Esophagus muscularis mucosa (tissue), 4 donors: ENCODE measurements at places on chromosomes 4 and X. TPM values are rescaled to one million over a fixed set of nuclear protein-coding genes. Genes with fewer than 3 reads are reported as not detected.

- H3K36me3 ChIP-seq: no peaks in the 10 kb centered on the region
- peak; percentile 45 for DNase-seq
- H3K4me3 ChIP-seq: no peak overlapping the region
- no peaks in the 10 kb centered on the region for H3K4me1 ChIP-seq
- H3K27me3 ChIP-seq: no peaks in the 10 kb centered on the region
Observed at GRCh38 chr4:110020139-110020538, 107.5 kb downstream of the EGF start.

- no peak overlapping the region for H3K27ac ChIP-seq
- no peak overlapping the region for H3K4me3 ChIP-seq
- H3K4me1 ChIP-seq: no peaks in the 10 kb centered on the region
- no peak for DNase-seq
Observed at GRCh38 chr4:95910749-95911148, 70.9 kb downstream of the PDHA2 start.

- DNase-seq: no peak
- H3K27me3 ChIP-seq: no peaks in the 10 kb centered on the region
- no peak overlapping the region for H3K27ac ChIP-seq
- no peaks in the 10 kb centered on the region for H3K36me3 ChIP-seq
- H3K4me1 ChIP-seq: peaks cover 8% of the 10 kb centered on the region
Observed at GRCh38 chr4:128332081-128332480, 44.5 kb upstream of the PGRMC2 start.

GRCh38 chr4:149790172-149790907 lies 25.3 kb downstream of the IQCM start:
- H3K27ac ChIP-seq: no peak overlapping the region
- H3K4me1 ChIP-seq: no peaks in the 10 kb centered on the region
- no peaks in the 10 kb centered on the region for H3K36me3 ChIP-seq
- H3K27me3 ChIP-seq: no peaks in the 10 kb centered on the region
- no peak overlapping the region for H3K4me3 ChIP-seq

DNA sequence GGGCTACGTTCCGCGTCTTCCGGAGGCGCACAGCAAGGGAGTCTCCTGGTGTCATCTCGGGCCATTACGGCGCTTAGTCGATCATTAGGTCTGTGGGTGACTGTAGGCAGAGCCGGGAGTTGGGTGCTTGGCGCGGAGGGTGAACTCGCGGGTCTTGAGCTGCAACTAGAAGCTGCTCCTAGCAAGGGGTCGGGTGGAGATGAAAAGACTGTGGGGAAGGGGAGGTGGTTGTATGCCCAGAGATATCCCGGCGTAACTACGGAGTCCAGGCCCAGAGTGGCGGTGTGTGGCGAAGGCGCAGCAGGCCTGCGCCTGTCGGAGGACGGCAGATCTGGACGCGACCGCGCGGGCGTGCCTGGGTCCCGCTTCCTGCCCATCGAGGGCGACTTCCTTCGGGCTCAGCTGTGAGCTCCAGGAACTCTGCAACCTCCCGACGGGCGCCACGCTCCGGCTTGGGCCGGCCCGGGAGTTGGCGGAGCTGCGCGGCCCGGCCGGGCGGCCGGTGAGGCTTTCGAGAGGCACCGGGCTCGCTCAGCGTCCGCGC lies 2.7 kb upstream of the NKX3-2 start:
- peak overlapping the region; percentile 62 for H3K4me3 ChIP-seq
- H3K27me3 ChIP-seq: peaks cover 94% of the 10 kb centered on the region
- no peak for DNase-seq
- peak overlapping the region; percentile 47 for H3K27ac ChIP-seq
- no peaks in the 10 kb centered on the region for H3K36me3 ChIP-seq

- no peaks in the 10 kb centered on the region for H3K27me3 ChIP-seq
- H3K36me3 ChIP-seq: no peaks in the 10 kb centered on the region
- no peaks in the 10 kb centered on the region for H3K4me1 ChIP-seq
- DNase-seq: no peak
- no peak overlapping the region for H3K27ac ChIP-seq
- no peak overlapping the region for H3K4me3 ChIP-seq
Observed at GRCh38 chr4:44368413-44369167, 80.0 kb downstream of the KCTD8 start.

- no peak for DNase-seq
- no peak overlapping the region for H3K27ac ChIP-seq
- H3K4me3 ChIP-seq: no peak overlapping the region
- no peaks in the 10 kb centered on the region for H3K4me1 ChIP-seq
- no peaks in the 10 kb centered on the region for H3K27me3 ChIP-seq
Observed at GRCh38 chrX:46710927-46711623, 47.8 kb downstream of the SLC9A7 start.

- H3K4me1 ChIP-seq: no peaks in the 10 kb centered on the region
- no peaks in the 10 kb centered on the region for H3K36me3 ChIP-seq
- no peak overlapping the region for H3K4me3 ChIP-seq
- H3K27ac ChIP-seq: no peak overlapping the region
Observed at GRCh38 chrX:34332334-34332733, 200.2 kb upstream of the FAM47A start.

GRCh38 chr4:54234497-54235205 lies 5.6 kb downstream of the PDGFRA start:
- peaks cover 50% of the 10 kb centered on the region for H3K4me1 ChIP-seq
- no peak overlapping the region for H3K27ac ChIP-seq
- H3K36me3 ChIP-seq: no peaks in the 10 kb centered on the region
- no peak for DNase-seq
- peak overlapping the region; percentile 54 for H3K4me3 ChIP-seq

GRCh38 chrX:154426916-154427770 lies 1.3 kb upstream of the ATP6AP1 start:
- H3K27me3 ChIP-seq: no peaks in the 10 kb centered on the region
- peak overlapping the region; percentile 14 for H3K27ac ChIP-seq
- H3K36me3 ChIP-seq: peaks cover 3% of the 10 kb centered on the region
- DNase-seq: no peak
- H3K4me1 ChIP-seq: peaks cover 32% of the 10 kb centered on the region

- H3K36me3 ChIP-seq: no peaks in the 10 kb centered on the region
- H3K27me3 ChIP-seq: no peaks in the 10 kb centered on the region
- H3K27ac ChIP-seq: no peak overlapping the region
- no peak overlapping the region for H3K4me3 ChIP-seq
- DNase-seq: no peak
Observed at GRCh38 chrX:70973221-70973620, 42.3 kb upstream of the SLC7A3 start.

DNA sequence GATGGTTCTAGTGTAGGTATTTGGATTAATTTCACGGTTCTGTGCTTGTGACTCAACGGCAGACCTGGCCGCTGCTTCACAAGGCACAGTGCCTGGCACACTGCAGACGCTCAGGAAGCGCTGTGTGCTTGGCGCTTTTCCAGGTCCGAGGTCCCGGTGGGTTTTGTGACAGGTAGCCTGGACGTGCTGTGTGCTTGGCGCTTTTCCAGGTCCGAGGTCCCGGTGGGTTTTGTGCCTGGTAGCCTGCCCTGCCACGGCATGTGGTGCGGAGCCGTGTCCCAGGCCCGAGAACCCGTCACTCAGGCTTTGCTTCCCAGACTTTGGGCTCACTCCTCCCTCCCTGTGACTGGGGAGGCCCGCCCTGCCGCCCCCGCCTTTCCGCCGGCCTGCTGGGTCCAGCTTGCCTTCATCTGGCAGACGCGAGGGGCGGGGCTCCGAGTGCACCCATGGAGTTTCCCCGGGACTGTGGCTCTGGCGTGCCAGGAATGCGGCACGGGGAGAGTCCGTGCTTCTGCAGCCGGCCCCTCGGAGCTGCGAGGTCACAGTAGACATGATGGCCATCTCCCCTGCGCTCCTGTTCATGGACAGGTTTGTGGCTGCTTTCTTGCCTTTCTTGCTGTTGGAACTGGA lies 44.2 kb downstream of the TBC1D14 start:
- peak overlapping the region; percentile 60 for H3K27ac ChIP-seq
- peak overlapping the region; percentile 35 for H3K4me3 ChIP-seq
- H3K36me3 ChIP-seq: no peaks in the 10 kb centered on the region
- no peaks in the 10 kb centered on the region for H3K27me3 ChIP-seq

DNA sequence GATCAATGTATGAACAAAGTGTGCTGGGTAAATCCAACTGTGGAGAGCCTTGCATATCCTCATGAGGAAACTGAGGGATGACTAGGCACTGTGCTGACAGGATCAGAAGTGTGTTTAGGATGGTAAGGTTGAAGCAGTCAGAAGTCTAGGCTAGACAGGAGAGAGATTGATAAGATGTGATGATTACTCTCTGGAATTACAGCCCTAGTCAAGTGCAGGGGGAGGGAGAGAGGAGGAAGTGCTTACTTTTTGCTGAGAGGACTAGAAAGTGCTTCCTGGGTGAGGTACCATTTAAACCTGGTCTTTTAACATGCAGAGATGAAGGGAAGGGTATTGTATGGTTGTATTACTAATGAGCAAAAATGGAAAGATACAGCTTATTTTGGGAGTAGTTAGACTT lies 23.7 kb downstream of the FHIP1A start:
- H3K4me3 ChIP-seq: no peak overlapping the region
- H3K27ac ChIP-seq: no peak overlapping the region
- H3K36me3 ChIP-seq: no peaks in the 10 kb centered on the region
- no peaks in the 10 kb centered on the region for H3K27me3 ChIP-seq
- no peak for DNase-seq
- no peaks in the 10 kb centered on the region for H3K4me1 ChIP-seq

DNA sequence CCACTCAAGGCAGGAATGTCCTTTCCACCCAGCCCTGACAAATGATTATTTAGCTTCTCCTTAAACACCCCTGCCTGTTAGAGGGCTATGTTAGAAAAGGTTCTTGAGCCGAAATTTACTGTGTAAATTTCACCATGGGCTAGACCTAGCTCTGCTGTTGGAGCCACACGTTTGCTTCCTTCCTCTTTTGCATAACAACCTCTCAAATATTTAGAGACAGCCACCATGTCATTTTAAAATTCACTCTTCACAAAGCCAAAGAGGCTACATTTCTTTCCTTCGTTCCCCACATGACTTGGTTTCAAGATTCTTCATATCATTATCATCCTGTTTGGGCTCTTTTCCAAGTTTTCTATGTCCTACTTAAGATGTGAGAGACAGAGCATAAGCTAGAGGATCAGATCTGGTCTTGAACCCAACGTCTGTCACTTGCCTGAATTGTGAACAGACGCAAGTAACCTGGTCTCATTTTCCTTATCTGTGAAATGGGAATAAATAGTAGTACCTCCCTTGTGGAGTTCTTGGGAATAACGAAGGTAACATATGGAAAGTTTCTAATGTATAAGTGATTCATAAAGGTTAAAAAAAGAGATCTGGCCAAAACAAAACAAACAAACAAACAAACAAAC lies 6.7 kb downstream of the DOCK11 start:
- no peaks in the 10 kb centered on the region for H3K4me1 ChIP-seq
- no peaks in the 10 kb centered on the region for H3K27me3 ChIP-seq
- H3K36me3 ChIP-seq: no peaks in the 10 kb centered on the region
- no peak for DNase-seq
- no peak overlapping the region for H3K4me3 ChIP-seq

- H3K27me3 ChIP-seq: no peaks in the 10 kb centered on the region
- peaks cover 34% of the 10 kb centered on the region for H3K4me1 ChIP-seq
- no peaks in the 10 kb centered on the region for H3K36me3 ChIP-seq
- DNase-seq: no peak
- no peak overlapping the region for H3K4me3 ChIP-seq
Observed at GRCh38 chrX:46543441-46543840, 1.8 kb downstream of the ZNF674 start.

- no peaks in the 10 kb centered on the region for H3K27me3 ChIP-seq
- H3K4me3 ChIP-seq: no peak overlapping the region
- no peak for DNase-seq
- no peak overlapping the region for H3K27ac ChIP-seq
- no peaks in the 10 kb centered on the region for H3K36me3 ChIP-seq
- no peaks in the 10 kb centered on the region for H3K4me1 ChIP-seq
Observed at GRCh38 chrX:46298821-46299220, 246.4 kb downstream of the ZNF674 start.

- DNase-seq: no peak
- no peaks in the 10 kb centered on the region for H3K36me3 ChIP-seq
- H3K4me1 ChIP-seq: no peaks in the 10 kb centered on the region
- H3K27me3 ChIP-seq: no peaks in the 10 kb centered on the region
- no peak overlapping the region for H3K4me3 ChIP-seq
Observed at GRCh38 chr4:104128031-104128849, 366.5 kb downstream of the CXXC4 start.

DNA sequence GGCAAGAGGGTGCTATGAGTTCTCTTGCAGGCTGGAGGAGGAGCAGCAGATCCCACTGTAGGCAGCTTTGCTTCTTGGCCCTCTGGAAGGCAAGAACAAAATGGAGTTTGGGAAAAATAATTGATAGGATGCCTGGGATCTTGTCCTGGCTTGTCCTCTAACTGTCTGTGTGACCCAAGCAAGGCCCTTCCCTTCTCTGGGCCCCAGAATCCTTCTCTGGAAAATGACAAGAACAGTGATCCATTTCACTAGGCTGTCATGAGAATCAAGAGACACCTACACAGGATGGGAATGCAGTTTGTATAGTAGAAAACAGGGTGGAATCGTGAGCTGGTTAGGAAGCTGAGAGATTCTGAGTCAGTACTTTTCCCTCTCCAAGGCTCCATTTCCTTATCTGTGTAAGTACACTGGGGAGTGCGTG lies 133.3 kb downstream of the PJA1 start:
- H3K27me3 ChIP-seq: no peaks in the 10 kb centered on the region
- H3K4me1 ChIP-seq: peaks cover 7% of the 10 kb centered on the region
- no peaks in the 10 kb centered on the region for H3K36me3 ChIP-seq

DNA sequence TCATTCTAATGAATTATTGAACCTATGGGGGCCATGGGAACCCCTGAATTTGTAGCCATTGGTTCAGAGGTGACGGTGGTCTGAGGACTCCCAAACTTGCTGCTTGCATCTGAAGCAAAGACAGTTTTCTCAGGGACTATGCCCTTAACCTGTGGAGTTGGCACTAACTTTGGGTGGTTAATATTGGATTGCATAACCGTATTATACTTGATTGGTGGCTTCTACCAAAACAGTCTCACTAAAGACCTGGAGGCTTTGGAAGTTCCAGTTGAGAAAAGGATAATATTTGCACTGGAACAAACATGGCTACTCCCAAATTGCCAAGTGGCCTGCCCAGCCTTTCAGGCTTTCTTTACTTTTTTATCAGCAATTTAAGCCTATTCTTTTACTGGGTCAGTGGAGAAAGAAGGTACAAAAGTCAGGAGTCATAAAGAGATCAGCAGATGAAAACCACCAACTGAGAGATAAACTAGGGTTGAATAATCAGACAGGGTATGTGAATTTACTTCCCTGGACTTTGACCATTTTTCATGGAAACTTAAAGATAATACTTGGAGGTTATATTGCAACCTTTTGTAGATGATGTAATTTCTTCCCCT lies 7.9 kb upstream of the KLHL8 start:
- no peak for DNase-seq
- no peaks in the 10 kb centered on the region for H3K36me3 ChIP-seq
- no peak overlapping the region for H3K4me3 ChIP-seq
- no peak overlapping the region for H3K27ac ChIP-seq
- H3K4me1 ChIP-seq: no peaks in the 10 kb centered on the region
- H3K27me3 ChIP-seq: no peaks in the 10 kb centered on the region

GRCh38 chr4:137194670-137195069 lies 337.6 kb downstream of the PCDH18 start:
- no peaks in the 10 kb centered on the region for H3K27me3 ChIP-seq
- no peak for DNase-seq
- no peaks in the 10 kb centered on the region for H3K36me3 ChIP-seq
- H3K27ac ChIP-seq: no peak overlapping the region

Gene ZDHHC9
- total RNA-seq: 12.2 TPM

Gene LANCL3
- 1.5 TPM for total RNA-seq

Gene SMIM31
- total RNA-seq: not detected

Gene UGT2B10
- total RNA-seq: not detected

Gene GPR173
- total RNA-seq: 2.8 TPM

Gene TMEM271
- total RNA-seq: 0.34 TPM
